ENCODE measurements at places on chromosomes 16 and 17.

DNA sequence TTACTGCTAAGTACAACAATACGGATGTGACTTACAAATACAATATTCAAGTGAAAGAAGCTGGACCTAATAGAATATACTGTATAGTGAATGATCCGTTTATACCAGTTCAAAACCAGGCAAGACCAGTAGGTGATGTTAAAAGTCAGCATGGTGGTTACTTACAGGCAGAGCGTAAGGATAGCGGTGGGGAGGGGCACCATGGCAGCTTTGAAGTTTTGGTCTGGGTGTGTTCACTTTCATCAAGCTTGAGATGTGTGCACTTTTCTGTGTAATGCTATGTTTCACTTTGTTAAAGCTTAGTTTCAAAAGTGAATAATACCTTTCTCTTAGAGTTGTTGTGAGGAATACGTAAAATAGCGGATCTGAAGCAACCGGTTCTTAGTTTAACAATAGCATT is 16.5 kb upstream of the SLC35G3 start:
- no peak for DNase-seq

- DNase-seq = no peak
Measured at GRCh38 chr16:72049110-72049509, 5.2 kb upstream of the HP start.

DNA sequence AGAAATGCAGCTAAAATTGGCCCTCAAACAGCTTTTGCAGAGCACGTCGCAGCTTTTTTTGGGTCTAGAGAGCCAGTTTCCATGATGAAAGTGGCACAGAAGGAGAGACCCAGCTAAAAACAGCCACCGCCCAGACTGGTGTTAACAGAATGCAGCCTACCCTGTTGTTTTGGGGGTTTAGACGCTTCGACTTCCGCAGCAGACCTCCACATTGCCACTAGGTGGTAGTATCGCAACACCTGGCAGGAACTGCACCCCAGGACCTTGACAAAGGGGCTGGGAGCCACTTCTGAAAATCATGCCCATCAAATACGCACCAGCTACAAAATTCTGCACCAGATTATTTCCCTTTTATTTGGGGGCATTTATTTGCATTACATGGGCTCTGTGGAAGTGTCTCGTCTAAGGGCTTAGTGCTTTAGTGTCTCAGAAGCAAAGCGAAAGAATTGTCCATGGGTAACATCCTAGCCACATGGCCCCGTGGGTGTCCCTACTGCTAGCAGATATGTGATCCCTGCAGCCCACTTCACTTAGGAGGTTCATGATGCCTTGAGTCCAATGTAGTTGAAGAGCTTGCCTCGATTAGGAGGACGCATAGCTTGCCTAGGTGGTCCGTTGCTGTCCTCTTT is 167.1 kb downstream of the HAPSTR1 start:
- DNase-seq = peak; percentile 15

GRCh38 chr16:89042711-89043551 is 50.7 kb upstream of the ACSF3 start:
- no peak for DNase-seq

- DNase-seq = no peak
Measured at GRCh38 chr17:83180264-83180995, 101.0 kb downstream of the METRNL start.

DNA sequence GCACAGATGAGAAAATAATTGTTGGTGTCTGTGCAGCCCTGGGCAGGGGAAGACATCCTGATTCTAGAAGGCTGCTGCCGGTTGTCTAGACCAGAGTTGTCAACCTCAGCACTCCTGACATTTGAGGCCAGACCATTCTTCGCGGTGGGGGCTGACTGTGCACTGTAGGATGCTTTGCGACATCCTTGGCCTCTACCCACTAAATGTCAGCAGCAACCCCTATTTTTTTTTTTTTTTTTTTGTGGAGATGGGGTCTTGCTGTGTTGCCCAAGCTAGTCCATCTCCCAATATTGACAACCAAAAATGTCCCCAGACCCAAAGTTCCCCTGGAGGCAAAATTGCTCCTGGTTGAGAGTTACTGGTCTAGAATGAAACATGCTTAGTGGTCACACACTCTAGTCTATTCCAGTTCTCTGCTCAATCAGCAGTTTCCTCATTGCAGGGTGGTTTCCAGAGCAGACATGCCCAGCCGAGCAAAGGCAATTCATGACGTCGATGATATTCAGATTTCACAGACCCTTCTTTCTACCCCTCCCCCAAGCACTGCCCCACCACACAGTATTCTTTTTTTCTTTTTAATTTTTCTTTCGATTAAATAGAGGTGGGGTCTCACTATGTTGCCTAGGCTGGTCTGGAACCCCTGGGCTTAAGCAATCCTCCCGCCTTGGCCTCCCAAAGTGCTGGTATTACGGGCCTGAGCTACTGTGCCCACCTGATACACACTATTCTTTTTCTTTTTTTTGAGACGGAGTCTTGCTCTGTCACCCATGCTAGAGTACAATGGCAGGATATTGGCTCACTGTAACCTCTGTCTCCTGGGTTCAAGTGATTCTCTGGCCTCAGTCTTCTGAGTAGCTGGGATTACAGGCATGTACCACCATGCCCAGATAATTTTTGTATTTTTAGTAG is 9.0 kb downstream of the C17orf99 start:
- no peak for DNase-seq

- DNase-seq = no peak
Measured at GRCh38 chr16:56424404-56424764, 961 bp downstream of the AMFR start.

- no peak for DNase-seq
Measured at GRCh38 chr17:47906443-47906842, 10.4 kb downstream of the SP2 start.

DNA sequence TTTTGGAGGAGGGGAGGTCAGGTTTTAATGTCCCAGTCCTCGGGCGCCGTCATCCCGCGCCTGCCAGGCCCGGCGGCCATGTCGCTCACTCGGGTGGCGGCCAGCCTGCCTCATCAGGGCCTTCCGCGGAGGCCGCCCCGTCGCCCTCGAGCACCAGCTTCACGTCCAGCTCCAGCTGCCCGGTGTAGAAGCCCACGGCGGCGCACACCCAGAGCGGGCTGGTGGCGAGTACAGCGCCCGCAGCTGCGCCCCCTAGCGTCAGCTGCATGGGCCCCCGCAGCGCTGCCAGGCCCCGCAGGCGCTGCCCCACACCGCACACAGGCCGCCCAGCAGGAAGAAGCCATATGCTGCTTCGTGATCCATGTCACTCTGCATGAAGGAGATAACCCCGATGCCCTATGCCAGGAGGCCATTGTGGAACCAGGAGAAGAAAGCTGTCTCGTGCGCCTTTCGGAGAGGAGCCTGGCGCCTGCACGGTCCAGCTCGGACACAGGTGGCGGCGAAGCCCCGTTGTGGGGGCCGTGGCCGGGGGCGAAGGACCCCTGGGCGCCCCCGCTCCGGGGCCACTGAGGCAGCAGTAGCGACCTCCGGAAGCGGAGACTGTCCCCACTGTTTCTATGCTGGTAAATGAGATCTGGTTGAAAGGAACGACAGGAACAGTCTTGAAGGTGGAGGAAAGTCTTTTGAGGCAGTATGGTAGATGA is 9.6 kb downstream of the AP2B1 start:
- no peak for DNase-seq

- no peak for DNase-seq
Measured at GRCh38 chr17:37052450-37052849, 103.7 kb downstream of the AATF start.

GRCh38 chr17:70080541-70081347 is 5.7 kb downstream of the KCNJ16 start:
- DNase-seq = no peak

GRCh38 chr17:81922566-81923301 is 4.8 kb upstream of the SIRT7 start:
- DNase-seq = peak; percentile 80
